ENCODE measurements at places on chromosomes 5 and 9.

DNA sequence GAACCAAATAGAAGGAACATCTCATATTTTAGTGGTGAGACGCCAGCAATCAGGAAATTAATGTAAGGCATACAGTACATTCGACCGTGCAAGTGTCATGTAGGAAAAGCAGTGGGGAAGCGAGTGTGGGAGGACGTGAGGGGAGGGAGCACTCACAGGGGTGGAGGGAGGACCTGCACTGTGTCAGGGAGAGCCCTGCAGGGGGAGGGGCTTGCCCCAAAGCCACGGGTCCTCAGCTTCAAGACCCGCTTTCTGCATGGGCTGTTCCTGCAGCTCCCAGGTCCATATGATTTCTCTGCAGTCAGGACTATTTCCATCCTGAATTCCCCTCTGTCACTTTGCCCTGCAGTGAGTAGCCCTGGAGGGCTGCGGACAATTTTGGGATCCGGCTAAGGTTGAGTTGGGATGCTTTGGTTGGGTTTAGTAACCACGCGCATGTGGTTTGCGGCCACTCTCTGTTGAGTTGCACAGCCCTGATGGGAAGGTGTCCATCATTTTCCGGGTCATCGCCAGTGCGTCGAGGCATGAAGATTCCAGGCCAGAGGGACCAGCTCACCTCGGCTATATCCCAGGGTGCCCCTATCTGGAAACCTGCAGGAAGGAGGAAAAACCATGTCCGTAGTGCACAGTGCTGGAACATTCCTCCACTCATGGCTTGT, 61.9 kb downstream of the IRX1 start:
- DNase-seq, result no peak

DNA sequence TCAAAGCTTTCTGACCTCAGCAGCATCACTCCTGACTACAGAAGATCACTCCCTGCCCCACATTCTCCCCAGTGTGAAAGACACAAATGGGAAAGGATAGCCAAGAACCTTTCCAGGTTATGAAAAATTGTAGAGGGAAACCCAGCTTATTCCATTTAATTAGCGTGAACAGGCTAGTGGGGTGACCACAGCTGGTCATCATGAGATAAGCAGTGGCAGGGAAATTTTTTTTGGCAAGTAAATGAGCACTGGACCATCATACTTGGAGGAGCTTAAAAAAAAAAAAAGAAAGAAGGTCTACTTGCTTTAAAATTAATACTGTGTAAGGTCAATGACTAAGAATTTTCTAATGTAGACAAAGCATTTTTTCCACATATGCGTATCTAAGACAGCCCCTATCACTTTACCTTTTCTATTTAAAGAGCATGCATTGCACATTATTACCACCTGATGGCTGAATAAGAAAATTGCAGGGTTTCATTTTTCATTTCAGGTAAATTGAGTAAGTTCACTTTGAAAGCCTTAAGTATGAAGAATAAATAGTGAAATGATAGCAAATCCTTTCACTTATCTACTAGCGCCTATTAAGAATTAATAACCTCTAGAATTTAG, 123.6 kb downstream of the ELAVL2 start:
- no peak for DNase-seq

- no peak for DNase-seq
Measured at GRCh38 chr5:31362931-31363568, 168.8 kb downstream of the DROSHA start.

GRCh38 chr5:137705106-137705505, 30.8 kb downstream of the KLHL3 start:
- no peak for DNase-seq

- DNase-seq, result no peak
Measured at GRCh38 chr5:133854554-133854953, 113.9 kb downstream of the C5orf15 start.

- no peak for DNase-seq
Measured at GRCh38 chr5:16260000-16260399, 80.4 kb upstream of the MARCHF11 start.

- DNase-seq, result no peak
Measured at GRCh38 chr5:37867654-37868053, 27.8 kb upstream of the GDNF start.
